ENCODE measurements at places on chromosomes 5 and 9. TPM values are rescaled to one million over a fixed set of nuclear protein-coding genes. Genes with fewer than 3 reads are reported as not detected.

The ST8SIA4 gene
- 13.3 TPM for total RNA-seq

The ORM2 gene
- total RNA-seq, result not detected

The SMIM33 gene
- not detected for total RNA-seq

The AJM1 gene
- 3.0 TPM for total RNA-seq

The HARS2 gene
- total RNA-seq, result 42.9 TPM

The HMCN2 gene
- total RNA-seq, result 0.23 TPM

The GFI1B gene
- not detected for total RNA-seq

The PCSK1 gene
- total RNA-seq, result 9.8 TPM

The ARHGEF37 gene
- 1.8 TPM for total RNA-seq

The SLC46A2 gene
- not detected for total RNA-seq

The SPATA31C1 gene
- total RNA-seq, result not detected

The CCNO gene
- 9.3 TPM for total RNA-seq

The ARID3C gene
- total RNA-seq, result 0.11 TPM

The DOCK2 gene
- total RNA-seq, result 7.9 TPM

The C8G gene
- not detected for total RNA-seq

The NR2F1 gene
- total RNA-seq, result 9.3 TPM

The EPB41L4B gene
- total RNA-seq, result 0.45 TPM

The OR1J2 gene
- not detected for total RNA-seq

The ANKRD33B gene
- 11.8 TPM for total RNA-seq

The IL33 gene
- not detected for total RNA-seq

The SAPCD2 gene
- 26.8 TPM for total RNA-seq

The GKAP1 gene
- total RNA-seq, result 4.0 TPM

The CCDC107 gene
- total RNA-seq, result 10.5 TPM

The CBY3 gene
- total RNA-seq, result not detected

The SHISAL2B gene
- not detected for total RNA-seq

The PCDHA9 gene
- total RNA-seq, result 1.8 TPM

The FRRS1L gene
- total RNA-seq, result not detected

The C5orf63 gene
- 2.9 TPM for total RNA-seq

The PCDHGB3 gene
- 0.83 TPM for total RNA-seq

The PRRX2 gene
- not detected for total RNA-seq
